ENCODE measurements at places on chromosomes 1 and 21.

DNA sequence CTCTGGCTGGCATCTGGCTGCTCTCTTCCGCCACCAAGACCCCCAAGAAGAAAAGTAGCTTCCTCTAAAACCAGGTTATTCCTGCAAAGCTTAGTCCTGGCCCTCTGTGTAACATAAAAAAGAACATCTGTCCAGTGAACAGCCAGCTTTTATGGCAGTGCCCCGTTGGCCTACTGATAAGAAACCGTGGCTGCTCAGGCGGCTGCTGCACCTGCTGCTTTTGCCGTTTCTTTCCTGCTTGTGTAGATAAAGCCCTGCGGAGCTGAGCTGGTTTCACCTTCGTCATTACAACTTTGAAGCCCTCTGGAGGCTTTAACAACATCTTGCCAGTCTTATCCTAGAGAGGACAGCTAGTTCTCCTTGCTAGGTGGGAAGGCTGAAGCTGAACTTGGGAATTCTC lies 20.5 kb downstream of the ELAPOR1 start:
- no peak overlapping the region for H3K27ac ChIP-seq
- peaks cover 3% of the 10 kb centered on the region for H3K4me1 ChIP-seq
- H3K36me3 ChIP-seq: no peaks in the 10 kb centered on the region
- H3K27me3 ChIP-seq: no peaks in the 10 kb centered on the region
- no peak overlapping the region for H3K4me3 ChIP-seq
- no peak for DNase-seq

DNA sequence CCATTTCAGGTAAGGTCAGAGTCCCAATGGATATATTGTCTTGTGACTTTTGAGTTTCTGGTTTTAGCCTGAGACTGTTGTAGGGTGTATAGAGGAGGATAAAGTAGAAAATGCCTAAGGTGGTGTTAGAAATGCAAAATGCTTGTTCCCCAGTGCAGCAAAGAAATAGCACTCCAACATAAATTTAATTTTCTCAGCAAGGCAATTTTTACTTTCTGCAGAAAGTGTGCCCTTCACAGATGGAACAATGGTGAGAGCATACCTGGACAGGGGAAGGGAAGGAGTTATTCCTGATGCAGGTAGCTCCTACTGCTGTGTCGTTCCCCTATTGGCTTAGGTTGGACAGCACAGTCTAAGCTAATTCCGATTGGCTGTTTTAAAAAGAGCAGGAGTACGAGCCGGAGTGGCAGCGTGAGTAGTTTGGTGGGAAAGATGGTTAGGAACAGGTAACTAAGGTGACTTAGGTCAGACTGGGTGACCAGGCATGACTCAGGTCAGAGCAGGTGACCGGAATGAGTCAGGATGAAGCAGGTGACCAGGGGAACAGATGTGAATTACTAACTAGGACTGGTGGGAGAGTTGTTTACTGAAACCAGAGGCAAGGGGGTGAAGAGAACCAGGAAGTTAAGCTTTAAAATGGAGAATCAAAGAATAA lies 21.5 kb downstream of the SPATA45 start:
- H3K27ac ChIP-seq: no peak overlapping the region
- H3K4me1 ChIP-seq: no peaks in the 10 kb centered on the region
- no peak overlapping the region for H3K4me3 ChIP-seq
- no peaks in the 10 kb centered on the region for H3K27me3 ChIP-seq

GRCh38 chr1:234934611-234935033 lies 194.0 kb downstream of the TOMM20 start:
- H3K4me1 ChIP-seq: peaks cover 33% of the 10 kb centered on the region
- H3K27ac ChIP-seq: no peak overlapping the region
- H3K4me3 ChIP-seq: no peak overlapping the region
- no peak for DNase-seq
- peaks cover 3% of the 10 kb centered on the region for H3K36me3 ChIP-seq

GRCh38 chr21:35359076-35359475 lies 310.0 kb upstream of the RUNX1 start:
- no peak overlapping the region for H3K27ac ChIP-seq
- no peak overlapping the region for H3K4me3 ChIP-seq
- peaks cover 2% of the 10 kb centered on the region for H3K27me3 ChIP-seq
- peaks cover 3% of the 10 kb centered on the region for H3K36me3 ChIP-seq
- DNase-seq: no peak
- peaks cover 13% of the 10 kb centered on the region for H3K4me1 ChIP-seq

GRCh38 chr1:20367116-20367585 lies 76.5 kb downstream of the VWA5B1 start:
- H3K4me3 ChIP-seq: no peak overlapping the region
- H3K27ac ChIP-seq: no peak overlapping the region
- H3K36me3 ChIP-seq: no peaks in the 10 kb centered on the region
- peaks cover 68% of the 10 kb centered on the region for H3K27me3 ChIP-seq
- no peak for DNase-seq
